RWPE1 (cell line): ENCODE measurements at places on chromosomes 2 and 18.

DNA sequence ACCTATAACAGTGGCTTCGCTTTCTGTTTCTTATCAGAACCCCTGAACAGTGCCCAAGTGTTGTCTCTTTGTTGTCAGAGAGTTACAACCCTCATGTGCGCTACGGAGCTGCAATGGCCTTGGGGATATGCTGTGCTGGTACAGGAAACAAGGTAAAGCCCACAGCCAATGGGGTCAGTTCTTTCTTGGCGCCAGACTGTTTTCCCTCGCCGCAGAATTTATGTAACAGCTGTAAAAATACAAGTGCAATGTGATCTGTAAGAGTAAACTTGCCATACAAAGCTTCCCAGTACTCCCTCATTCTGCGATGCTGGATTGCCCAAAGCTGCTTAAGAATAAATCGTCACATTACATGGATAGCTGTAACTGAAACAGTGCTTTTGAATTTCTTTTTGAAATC is 13.9 kb upstream of the HTR2B start:
- no peak for DNase-seq

DNA sequence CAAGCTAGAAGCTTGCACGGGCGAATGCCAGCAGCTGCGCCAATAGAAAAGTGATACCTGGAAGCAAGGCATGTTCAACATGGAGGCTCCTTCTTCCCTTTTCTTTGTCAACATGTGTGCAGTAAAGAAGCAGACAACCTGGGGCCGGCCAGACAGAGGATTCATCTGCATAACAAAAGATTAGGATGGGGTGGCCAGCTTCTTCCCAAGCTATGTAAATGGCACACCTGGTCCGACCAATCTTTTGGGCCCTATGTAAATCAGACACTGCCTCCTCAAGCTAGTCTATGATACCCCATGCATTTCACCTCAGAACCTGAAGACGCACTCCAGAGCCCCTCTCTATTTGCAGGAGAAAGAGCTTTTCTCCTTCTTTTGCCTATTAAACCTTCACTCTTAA is 66.4 kb upstream of the TGFA start:
- DNase-seq: no peak

GRCh38 chr2:220228310-220229006 is 601.0 kb downstream of the SLC4A3 start:
- peak; percentile 87 for DNase-seq

GRCh38 chr2:190646780-190647522 is 1.9 kb upstream of the NAB1 start:
- no peak for DNase-seq

DNA sequence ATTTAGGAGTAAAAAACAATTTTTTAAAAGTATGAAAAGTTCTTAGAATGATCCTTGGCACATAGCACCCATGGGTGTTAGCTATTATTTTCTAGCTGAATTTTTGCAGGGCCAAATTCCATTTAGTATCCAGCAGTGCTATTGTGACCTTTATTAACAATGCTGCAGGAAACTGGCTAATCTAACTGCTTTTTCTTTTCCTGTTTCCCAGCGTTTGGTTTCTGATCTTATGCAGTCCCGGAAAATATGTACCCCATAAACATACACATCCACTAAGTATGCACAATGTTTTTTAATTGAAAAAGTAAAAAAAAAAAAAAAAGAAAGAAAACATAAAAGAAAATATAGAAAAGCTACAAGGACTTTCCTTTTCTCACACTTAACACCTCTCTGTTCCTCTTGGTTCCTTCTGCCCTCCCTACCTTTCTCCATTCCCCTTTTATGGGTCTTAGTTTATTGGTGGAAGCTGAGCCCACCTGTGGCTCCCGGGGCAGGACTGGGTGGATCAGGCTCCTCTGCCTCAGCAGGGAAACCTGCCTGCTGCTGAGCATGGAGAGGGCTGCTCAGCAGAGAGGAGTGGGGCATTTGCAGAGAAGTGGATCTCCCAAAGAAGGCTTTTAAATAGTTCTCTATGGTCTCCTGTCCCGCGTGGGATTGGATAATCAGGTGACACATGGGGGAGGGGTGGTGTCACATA is 9.3 kb upstream of the SLC16A14 start:
- no peak for DNase-seq

DNA sequence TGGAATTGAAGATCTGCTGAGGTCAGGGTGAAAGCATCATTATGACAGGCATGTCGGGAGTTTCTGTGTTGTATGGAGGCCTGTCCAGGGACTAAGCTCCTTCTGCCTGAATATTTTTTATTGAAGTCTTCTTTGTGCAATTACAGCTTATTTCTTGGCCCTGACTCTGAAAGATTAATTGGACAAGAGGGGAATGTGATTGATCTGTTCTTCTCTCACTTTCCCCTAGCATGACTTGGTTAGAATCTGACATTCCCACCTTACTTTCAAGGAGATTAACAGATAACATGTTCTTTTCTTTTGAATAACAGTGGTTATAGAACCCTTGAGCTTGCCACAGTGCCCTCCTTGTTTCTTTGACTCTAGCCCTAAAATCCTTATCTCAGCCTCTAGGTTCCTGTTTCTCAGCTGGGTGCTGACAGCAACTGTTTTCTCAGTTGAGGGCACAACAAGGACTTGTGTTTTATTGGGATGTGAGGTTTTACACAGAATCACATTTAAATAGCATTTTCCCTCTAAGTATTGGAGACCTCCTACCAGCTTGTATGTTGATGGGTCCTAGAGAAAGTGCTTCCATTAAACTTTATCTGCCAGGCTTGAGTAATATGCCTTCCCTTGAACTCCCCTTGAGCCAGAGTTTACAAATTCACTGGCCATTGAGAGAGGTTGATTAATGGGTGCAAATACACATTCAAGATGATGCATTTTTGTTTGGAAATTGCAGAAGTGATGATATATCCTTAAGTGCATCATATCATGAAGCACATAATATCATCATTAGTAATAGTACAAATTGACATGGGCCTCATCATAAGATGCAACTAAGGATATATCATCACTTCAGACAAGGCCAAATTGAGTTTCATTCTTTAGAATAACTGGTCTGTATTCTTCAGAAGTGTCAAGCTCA is 12.5 kb downstream of the TTLL4 start:
- DNase-seq: no peak

- DNase-seq: no peak
These were observed 6.1 kb downstream of the NCKAP1 start for GRCh38 chr2:183031911-183032794.

- no peak for DNase-seq
These were observed 74.0 kb upstream of the SEC11C start for GRCh38 chr18:59065684-59066083.

GRCh38 chr18:49648326-49648725 is 86.5 kb downstream of the LIPG start:
- DNase-seq: no peak

DNA sequence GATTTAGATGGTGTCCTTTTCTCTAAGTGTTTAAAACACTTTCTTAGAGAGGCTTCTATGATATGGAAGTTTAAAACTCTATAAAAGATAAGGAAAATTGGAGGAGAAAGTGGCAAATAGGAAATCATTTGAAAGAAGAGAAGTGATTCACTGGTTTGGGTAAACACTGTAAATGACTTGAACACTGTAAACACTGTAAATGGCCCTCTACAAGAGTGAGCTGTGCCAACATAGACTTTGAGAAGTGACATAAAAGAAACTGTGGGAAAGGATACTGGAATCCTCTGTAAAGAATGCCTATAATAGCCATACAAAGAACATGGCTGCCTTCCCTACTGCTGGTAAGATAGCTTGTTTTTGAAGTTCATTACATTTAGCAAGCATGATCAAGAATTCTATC is 210.9 kb upstream of the SIX3 start:
- no peak for DNase-seq

DNA sequence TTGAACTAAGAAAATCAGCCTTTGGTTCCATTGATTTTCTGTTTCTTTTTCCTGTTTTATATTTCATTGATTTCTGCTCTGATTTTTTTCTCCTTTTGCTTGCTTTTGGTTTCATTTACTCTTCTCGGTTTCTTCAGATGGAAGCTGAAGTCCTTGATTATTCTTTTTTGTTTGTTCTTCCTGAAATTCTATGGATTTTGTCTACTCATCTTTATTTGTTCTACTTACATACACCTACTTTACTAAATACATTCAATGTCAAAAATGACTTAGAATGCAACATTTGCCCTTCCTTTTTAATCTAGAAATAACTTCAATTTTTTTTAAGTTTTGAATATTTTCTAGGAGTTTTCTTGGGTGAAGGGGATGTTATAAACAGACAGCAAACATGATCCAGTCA is 612.5 kb downstream of the METTL4 start:
- no peak for DNase-seq

DNA sequence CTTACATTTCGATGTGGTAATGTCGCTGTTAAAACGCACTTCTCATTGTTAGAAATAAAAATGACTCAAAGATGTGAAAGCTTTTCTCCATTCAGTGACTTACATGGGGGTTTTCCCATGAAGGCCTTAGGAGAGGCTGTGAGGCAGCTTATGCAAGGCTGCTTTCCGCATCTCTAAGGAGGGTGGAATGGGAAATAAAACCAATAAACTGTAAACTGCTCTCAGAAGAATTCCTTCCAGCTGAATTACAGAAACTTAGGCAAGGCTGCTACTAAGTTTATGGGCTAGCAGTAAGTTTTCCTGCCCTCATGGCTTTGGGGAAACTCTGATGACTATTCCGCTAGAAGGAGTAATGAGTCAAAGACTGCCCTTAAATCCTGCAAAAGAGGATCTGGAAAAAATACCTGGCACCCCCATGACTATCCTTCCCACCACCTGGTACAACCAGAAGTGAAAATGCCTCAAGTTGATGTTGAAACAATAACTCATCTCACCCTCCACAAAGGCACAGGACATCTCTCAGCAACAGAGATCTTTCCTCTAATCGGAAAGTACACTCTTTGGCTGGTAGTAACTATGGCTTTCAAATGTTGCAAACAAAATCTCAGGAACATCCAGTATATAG is 97.7 kb upstream of the SMAD7 start:
- no peak for DNase-seq

- DNase-seq: peak; percentile 71
These were observed 104.2 kb downstream of the SH3BP4 start for GRCh38 chr2:235055891-235056516.

- DNase-seq: peak; percentile 34
These were observed 123.4 kb downstream of the LAMA1 start for GRCh38 chr18:6994056-6994770.

DNA sequence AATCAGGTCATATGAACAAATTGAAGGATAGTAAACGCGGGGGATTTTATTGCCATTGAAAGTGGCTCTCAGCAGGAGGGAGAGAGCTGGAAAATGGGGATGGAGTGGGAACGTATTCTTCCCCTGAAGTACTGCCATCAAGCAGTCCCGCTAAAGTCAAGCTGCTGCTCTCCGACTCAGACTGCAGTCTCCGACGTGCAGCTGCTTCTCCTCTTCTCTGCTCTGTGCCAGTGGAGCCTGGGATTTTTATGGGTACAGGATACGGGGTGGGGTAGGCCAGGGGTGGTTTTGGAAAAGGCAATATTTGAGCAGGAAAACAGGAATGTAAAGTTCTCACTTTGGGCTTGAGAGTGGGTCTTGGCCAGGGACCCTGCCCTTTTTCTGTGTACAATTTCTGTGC is 33.0 kb downstream of the KCTD18 start:
- no peak for DNase-seq

GRCh38 chr2:37870829-37871228 is 54.3 kb upstream of the RMDN2 start:
- no peak for DNase-seq

- DNase-seq: no peak
These were observed 25.6 kb downstream of the CYB5A start for GRCh38 chr18:74266161-74266560.

DNA sequence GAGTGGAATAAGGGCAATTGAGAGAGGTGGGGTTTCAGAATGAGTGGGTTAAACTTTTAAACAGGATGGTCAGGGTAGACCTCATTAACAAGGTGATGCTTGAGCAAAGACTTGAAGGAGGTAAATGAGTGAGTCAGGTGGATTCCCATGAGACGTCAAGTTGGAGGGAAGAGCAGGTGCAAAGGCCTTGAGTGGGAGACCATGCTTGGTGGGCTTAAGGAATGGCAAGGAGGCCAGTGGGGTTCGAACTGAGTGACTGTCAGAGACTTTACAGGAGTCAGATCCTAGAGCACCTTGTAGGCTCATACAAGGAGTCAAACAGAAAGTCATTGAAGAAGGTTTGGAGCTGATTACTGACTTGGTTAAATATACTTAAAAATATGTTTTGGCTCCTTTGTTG is 284.1 kb downstream of the CYRIA start:
- no peak for DNase-seq

DNA sequence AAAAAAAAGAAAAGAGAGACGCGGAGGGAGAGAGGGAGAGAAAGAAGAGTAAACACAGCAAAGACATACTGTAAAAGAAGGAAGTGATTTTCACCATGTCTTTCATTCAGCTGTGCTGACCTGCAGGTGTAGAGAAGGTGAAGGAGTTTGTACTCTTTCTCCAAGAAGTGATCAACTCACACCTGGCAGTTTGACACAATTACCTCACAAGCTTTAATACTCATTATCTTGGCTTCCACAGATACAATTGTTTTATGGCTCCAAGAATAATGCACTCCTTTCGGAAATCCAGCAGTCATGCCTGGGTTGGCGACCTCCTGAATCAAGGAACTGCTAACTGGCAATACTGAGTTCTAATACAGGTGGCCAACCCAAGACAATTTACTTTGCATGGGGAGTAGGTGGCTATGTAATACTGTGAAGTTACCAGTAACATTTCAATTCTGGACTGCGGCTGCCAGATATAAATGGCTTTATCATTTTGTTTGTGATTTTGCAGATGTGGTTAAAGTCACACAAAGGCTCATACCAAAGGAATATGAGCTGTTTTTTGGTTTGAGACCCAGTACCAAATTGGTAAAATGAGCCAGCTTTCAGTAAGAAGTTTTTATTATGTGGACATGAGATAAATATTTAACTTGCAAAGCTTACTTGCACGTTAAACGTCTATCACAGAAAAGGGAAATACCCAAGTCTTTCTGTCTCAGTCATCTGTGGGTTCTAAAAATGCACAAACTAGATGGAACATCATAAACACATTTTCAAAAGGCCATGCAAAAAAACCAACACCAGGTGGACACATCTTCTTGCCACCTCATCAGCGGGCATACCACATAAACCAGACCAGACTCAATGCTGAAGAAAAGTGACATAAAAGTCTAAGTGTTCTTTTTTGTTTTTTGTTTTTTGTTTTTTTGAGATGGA is 69.3 kb downstream of the NCKAP5 start:
- no peak for DNase-seq

- no peak for DNase-seq
These were observed 26.6 kb upstream of the ITGA4 start for GRCh38 chr2:181430406-181431118.

DNA sequence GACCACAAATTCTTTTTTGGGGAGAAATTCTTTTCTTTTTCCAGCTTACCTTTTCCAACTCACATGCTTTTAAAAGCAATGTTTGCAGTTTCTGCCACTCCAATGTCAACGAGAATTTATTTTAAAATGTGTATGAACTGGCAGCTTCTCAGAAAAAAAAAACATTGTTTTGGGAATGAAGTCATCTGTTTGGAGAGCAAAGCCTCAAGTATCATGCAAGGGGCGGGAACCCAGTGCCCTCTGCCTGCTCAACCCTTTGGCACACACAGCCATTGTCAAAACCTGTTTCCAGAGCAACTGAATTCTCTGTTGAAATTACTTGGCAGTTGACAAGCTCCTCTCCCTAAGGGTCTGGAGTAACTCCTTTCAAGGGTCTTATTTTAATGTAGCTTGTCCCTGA is 128.5 kb downstream of the QPCT start:
- DNase-seq: peak; percentile 35

GRCh38 chr2:235447210-235447609 is 46.6 kb upstream of the AGAP1 start:
- DNase-seq: peak; percentile 8

- no peak for DNase-seq
These were observed 27.8 kb upstream of the TNS1 start for GRCh38 chr2:218030409-218031195.

GRCh38 chr2:239839306-239839705 is 185.8 kb downstream of the NDUFA10 start:
- DNase-seq: no peak
